ENCODE measurements at places on chromosomes 11 and 22. TPM values are rescaled to one million over a fixed set of nuclear protein-coding genes. Genes with fewer than 3 reads are reported as not detected.

Gene ARHGAP8
- 13.4 TPM for total RNA-seq

Gene CYP2D6
- total RNA-seq = not detected

Gene MRPL48
- 10.1 TPM for total RNA-seq

Gene DNAJB13
- not detected for total RNA-seq

Gene CENATAC
- total RNA-seq = 114 TPM

Gene ZC3H7B
- total RNA-seq = 52.6 TPM

Gene PATE2
- total RNA-seq = not detected

Gene BTG4
- total RNA-seq = not detected

Gene SSTR3
- not detected for total RNA-seq

Gene MPEG1
- total RNA-seq = 28.3 TPM

Gene KRTAP5-7
- not detected for total RNA-seq

Gene FAM83F
- total RNA-seq = 0.17 TPM

Gene OR51B2
- total RNA-seq = not detected

Gene MRGPRX3
- not detected for total RNA-seq

Gene ZNF280B
- not detected for total RNA-seq

Gene JRKL
- 6.0 TPM for total RNA-seq

Gene PVALB
- total RNA-seq = not detected

Gene AGBL2
- total RNA-seq = not detected

Gene RASGRP2
- total RNA-seq = 6.8 TPM

Gene MRGPRE
- total RNA-seq = not detected

Gene OSBP2
- 0.49 TPM for total RNA-seq

All from subcutaneous adipose tissue (tissue), 4 donors.